ENCODE measurements at places on chromosomes 6 and 20.

- no peak for DNase-seq
Observed at GRCh38 chr6:53912661-53913060, 117.9 kb downstream of the LRRC1 start.

- DNase-seq: no peak
Observed at GRCh38 chr6:71228461-71229041, 60.1 kb upstream of the OGFRL1 start.

DNA sequence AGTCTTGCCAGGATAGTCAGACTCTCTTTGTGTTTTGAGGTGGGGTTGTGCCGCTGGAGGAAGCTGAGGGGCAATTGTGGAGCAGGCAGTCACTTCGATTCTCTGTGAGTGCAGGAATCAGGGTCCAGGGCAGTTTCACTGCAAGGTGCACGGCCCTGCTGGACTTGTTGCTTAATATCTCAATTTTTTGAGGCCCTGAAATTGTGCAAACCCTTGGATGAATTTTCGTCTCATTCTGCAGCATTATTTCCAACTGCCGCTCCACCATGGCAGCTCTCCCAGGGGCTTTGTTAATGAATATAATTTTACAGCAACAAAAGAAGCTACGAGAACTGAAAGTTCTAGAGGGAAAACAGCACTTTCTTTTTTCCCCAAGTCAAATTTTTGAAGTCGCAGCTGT is 531.9 kb downstream of the QKI start:
- no peak for DNase-seq

- DNase-seq: no peak
Observed at GRCh38 chr6:91691449-91691848, 1104.6 kb upstream of the MAP3K7 start.

DNA sequence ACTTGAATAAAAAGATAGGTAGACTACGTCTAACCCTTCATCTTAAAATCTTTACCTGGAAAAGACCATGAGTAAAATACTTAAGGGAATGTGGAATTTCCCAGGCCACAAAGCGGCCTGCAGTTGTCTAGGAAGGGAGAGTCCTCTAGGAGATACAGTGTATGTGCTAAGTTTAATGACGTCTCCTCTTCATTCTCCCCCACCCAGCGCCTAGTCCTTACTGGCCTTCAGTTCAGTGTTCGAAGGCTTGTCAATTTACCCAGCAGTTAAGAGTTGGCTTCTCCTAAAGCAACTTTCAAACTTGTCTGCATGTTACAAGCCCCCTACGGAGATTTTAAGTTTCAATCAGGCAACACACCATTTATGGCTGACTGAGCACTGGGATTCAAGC is 35.2 kb downstream of the HFE start:
- DNase-seq: no peak

DNA sequence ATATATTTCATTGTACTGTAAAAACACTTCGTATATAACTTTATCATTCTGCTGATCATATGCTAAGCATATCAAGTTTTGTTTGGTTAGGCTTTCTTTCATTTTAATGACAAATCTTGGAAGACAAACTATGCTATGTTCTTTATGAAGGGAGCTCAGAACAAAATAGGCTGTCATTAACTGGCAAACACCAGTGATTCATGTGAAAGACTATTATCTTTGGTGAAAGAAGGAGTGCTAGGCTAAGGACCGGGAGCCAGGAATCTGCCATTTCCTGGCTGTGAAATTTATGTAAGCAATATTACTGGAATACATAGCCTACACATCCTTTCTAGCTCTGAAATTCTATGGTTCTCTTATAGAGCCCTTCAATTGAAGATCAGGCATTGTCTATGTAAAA is 136.2 kb upstream of the CCN2 start:
- DNase-seq: no peak

GRCh38 chr6:120826253-120826652 is 508.0 kb downstream of the TBC1D32 start:
- DNase-seq: no peak

DNA sequence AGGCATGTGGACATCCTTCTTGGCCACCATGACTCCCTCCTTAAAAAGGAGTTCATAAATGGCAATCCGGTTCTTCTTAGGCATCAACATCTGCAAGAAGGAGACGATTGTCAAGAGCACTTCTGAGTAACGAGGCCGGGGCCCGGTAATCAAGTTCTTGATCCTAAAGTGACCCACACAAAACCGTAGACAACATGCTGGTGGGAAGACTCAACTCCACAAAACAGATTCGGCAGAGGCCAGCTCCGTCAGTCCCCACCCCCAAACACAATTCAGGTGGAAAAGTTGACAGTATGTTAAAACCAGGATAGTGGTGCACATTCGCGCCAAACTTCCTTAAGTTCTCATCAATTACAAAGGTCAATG is 754 bp downstream of the RPS10 start:
- no peak for DNase-seq

- DNase-seq: no peak
Observed at GRCh38 chr20:38927902-38928578, 1.8 kb downstream of the FAM83D start.

GRCh38 chr20:22794200-22794599 is 209.8 kb upstream of the FOXA2 start:
- no peak for DNase-seq

- no peak for DNase-seq
Observed at GRCh38 chr6:52328303-52328662, 33.7 kb upstream of the PAQR8 start.

GRCh38 chr20:53129563-53129962 is 157.4 kb downstream of the TSHZ2 start:
- DNase-seq: no peak

DNA sequence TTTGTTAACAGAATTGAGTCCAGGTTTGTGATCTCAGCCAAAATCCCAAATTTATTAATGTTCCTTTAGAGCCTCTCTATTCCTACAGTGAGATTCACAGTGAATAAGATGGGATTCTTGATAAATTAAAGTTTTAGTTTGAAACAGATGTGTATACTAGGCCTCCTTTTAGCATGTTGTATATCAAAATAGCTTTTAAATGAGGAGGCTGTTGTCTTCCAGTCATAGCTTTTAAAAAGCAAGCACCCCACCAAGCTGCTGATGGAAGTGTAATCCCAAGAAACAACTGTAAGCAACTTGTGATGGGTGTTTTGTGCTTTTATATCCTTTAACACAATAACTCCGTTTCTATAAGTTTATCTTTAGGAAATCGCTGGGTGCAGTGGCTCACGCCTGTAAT is 7.0 kb downstream of the GTF2H5 start:
- DNase-seq: no peak

DNA sequence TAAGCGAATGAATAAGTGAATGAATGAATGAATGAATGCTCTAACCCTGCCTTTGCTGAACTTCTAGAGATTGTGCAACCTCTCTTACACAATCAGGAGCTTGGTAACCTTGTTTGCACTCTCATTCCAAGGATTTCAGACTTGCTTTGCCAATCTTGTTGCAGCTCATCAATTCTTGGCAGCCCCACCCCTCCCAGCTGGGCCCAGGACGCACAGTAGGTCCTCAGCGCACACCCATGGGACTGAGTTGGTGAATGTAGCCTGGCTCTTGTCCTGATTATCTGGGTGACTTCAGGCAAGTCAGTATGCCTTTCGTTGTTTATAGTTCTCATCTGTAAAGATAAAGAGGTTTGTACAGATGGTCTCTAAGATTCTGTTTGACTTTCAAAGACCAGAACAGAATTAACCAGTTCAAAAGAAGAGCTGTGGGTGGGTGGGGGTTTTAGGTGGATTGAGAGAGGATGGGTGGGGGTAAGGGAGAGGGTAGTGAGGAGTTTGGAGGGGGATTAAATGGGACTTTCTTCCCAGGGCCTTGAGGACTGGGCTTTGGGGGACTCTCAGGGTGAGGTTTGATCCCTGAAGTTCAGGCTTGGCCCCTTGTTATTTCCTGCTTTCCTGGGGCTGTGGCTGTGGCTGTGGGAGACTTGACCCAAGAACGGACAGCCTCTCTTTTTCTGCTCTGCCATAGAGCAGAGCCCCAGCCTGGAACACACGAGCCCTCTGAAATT is 33.2 kb downstream of the VEGFA start:
- no peak for DNase-seq

GRCh38 chr6:131628726-131629125 is 684 bp upstream of the MED23 start:
- no peak for DNase-seq

GRCh38 chr6:161181121-161181520 is 92.7 kb downstream of the AGPAT4 start:
- no peak for DNase-seq

- peak; percentile 59 for DNase-seq
Observed at GRCh38 chr6:136550330-136551071, at the start of gene MAP7. TSS of gene MAP7 (minus strand) at chr6:136550422. CDS start at chr6:136550408, 14 bp downstream.

DNA sequence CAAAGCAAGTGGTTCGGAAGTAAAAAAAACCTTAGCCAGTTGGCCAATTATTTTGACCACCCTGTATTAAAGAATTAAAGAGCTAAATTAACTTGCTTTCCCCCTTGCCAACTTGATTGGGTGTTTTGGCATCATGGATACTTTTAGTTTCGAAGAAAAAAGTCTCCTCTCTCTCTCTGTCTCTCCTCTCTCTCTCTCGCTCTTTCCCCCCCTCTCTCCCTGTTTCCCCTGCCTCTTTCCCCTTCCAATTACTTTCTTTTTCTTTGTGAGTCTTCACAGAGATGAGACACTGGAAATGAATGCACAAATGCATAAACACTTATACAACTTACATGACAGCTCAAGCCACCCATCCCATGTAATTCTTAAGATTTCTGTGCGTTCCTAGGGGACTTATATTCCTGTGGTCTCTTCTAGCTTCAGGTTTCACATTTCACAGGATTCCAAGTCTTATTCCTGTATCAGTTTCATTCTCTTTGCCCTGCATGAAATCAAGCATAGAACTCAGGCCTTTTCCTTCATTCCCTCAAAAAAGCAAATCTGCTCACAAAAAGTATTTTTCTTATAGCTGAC is 32.9 kb upstream of the EYA4 start:
- DNase-seq: no peak

Measured in ovary (tissue), 10 donors.